ENCODE measurements at places on chromosomes 5 and 9.
A peak's percentile ranks its signal among the peaks of the same experiment; 100 is the strongest.

DNA sequence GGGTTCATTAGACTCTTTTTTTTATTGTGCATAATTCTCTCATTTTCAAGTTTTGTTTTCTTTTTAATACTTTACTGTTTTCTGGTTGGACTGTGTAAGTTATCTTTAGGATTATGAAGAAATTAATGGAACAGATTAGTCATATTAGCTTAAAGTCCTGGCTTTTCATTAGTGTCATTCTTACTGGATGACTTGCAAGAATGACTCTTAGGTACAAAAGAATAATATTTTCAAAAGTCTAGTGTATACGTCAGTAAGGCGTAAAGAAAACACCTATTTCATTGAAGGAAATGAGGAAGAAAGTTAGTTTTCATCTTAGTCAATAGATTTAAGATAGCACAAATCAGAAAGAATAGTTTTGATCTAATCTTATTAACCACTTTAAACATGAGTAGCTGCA is 20.4 kb downstream of the UHRF2 start:
- peak; percentile 70 for DNase-seq

- no peak for DNase-seq
These were observed 37.2 kb downstream of the GPBP1 start for GRCh38 chr5:57211039-57211438.

DNA sequence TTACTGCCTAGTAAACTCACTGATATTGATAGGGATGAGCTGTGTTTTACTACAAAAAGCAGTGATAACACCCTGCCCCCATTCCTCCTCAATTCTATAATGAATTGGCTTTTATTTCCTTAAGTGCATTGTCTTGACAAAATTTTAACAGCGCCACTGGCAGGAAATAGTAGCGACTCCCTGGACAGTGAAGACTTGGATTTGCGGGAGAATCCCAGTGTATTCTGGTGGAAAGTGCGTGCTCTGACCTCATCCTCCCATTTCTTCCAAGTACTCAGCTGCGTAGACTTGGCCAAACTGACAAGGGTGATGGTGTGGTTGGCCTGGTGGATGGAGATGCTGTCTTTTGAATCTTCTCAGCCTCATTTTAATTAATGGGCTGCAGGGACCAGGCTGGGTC is 5.3 kb downstream of the TRIO start:
- no peak for DNase-seq

DNA sequence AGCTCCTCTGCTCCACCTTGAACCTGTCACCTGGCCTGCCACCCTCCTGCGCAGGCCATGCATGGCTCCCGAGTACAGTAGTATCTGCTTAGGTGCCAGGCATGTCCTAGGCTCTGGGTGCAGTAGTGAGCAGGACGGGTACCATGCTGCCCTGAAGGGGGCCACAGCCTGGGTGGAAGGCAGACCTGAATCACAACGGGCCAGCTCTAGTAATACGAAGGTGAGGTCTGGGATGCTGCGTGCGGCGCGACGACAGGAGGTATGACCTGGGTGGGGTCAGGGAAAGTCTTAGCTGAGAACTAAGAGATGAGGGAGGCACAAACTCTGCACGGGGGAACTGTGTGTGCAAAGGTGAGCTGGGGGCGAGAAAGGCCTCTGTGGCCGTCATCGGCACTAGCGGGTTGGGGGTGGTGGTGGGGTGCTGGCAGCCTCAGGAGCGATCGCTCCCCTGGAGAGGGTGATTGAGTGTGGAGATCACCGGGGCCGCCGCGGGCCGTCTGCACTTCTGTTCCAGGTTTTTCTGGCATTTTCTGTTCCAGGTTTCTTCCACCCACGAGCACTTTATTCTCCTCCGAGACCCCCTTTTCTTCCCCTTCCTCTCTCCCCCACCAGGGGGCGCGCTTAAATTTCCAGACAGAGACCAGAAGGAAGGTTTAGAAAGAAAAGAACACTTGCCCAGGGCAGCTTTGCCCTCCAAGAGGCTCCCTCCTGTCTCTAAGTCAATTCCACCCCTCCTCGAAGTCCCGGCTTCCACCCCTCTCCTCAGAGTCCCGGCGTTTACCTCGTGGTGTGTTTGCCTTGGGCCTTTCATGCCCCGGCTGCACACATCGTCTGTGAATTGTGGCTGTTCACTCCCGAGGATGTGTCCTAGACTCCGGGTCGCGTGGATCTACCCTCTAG is 15.1 kb downstream of the PDLIM4 start:
- DNase-seq, result peak; percentile 27

DNA sequence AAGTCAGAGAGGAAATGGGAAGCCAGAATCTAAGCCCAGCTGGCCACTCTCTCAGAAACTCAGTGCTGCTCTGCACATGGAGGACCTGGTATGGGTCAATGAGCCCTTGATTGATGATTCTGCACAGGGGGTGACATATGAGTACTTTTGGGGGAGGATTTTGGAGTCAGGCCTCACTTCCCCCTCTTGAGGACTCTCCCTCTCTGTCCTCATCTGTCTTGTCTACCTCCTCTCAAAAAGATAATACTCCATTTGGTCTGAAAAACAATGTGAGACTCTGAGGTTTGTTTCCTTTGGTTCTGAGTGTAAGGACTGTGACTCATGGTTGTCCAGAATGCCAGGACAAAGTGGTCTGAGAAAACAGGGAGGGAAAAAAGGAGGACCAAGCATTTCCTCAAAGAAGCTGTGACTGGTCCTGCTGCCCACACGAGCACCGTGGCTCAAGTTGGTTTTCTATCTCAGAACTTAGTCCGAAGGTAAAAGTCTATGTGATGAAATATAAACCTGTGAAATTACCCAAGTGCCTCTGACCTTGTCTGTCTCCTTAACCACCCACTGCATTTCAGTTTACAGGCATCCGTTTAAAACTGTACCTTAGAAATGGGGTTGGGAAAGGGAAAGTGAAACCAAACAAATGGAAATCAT is 11.1 kb downstream of the TTC39B start:
- peak; percentile 76 for DNase-seq

All from HCEC 1CT (cell line).